ENCODE measurements at places on chromosomes 3 and 15.

DNA sequence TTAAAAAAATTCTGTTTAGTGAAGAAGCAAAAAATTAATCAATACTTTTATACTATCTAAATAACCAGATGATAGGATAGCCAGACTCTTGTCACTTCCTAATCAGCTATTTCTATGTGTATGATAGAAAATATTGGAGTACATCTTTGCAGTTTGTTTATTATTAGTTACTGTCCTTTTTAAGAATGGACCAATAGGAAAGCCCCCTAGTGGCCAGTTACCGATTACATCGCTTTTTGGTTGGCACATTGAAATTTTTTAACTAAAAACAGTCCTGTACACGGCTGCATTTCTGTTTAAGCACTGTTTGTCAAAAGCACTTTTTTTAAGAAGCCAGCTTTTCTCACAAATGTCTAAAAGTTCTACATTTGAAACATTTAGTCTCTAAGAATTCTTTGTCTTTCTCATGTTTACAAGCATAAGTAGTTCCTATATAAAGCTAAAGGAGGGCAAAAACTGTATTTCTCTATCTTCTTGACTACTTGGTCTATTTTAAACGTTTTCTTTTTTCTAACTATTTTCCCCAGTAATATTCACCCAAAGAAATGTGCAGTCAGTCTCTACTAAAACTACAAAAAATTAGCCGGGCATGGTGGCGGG is 253.2 kb upstream of the LRTM1 start:
- no peak for DNase-seq

- DNase-seq: no peak
These were observed 33.0 kb upstream of the ARL14 start for GRCh38 chr3:160643994-160644393.

DNA sequence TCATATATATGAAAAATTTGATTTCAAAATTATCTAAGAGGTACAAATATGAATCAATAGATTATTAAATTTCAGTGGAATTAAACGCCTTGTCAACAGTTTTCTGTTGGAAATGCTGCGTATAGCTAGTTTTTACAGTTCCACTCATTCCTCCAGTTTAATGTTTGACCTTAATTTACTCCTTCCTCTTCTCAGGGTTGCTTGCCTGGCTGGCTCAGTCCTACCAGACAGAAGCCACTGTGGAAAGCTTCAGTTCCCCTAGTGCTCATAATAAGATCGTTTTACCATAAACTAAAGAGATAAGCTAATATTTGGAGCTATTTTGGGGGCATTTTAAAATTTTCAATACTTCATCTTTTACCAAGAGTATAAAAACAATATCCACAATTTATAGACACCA is 22.8 kb downstream of the EMC7 start:
- no peak for DNase-seq

- DNase-seq: no peak
These were observed 891 bp upstream of the TOP2B start for GRCh38 chr3:25665315-25666280.

- DNase-seq: no peak
These were observed at the start of gene UNC13C for GRCh38 chr15:53978253-53978906. UNC13C (plus strand) TSS chr15:53978441; CDS start chr15:54012904, 34,463 bp downstream.

- DNase-seq: no peak
These were observed 84.4 kb downstream of the GPR156 start for GRCh38 chr3:120200493-120201235.

- no peak for DNase-seq
These were observed 181.6 kb downstream of the MEGF11 start for GRCh38 chr15:66071921-66072295.

DNA sequence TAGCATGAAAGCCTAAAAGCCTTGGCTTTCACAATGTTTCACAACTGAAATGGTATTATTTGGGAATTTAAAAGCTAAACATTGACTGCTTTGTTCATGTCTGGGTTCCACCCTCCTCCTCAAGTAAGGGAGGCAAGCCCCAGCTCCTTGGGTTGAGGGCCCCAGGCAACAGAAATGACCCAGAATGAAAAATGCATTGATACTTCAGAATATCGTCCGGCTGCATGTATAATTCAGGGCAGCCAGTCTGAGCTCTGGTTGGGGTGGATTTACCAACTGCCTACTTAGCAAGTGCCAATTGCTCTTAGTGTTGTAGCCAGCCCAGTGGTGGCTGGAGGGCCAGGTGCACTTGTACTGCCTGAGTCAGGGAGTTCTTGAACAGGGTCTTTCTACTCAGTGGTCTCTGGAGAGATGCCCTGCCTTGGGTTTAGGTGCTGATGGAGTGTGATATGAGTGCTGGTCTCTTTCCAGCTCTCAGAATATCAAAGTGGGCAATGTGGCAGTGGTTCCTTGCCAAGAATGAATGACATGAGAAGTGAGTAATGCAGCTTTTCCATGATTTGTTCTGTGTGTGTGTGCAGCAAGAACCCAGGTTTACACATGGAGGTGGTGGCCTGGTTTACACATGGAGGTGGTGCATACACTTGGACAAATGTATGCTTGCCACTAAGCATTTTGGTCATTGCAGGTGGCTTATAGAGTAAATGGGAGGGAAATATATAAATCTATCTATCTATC is 40.9 kb upstream of the ADAMTSL3 start:
- no peak for DNase-seq

DNA sequence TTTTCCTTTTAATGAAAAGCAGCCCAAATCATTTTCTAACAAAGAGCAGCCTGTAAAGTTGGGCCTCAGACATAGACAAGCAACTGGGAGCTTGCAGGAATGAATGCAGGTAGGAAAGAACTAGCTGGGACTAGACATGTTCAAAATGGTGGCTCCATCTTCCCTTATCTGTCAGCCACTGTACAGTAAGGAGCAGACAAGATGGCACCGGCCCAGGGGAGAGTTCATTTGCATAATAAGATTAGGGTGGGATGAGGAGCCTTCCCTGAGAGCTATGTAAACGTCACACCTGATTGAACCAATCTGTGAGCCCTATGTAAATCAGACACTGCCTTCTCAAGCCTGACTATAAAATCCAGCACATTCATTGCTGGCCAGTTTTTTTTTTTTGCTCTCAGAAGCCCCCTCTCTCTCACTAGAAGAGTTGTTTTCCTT is 59.7 kb upstream of the GK5 start:
- DNase-seq: no peak

DNA sequence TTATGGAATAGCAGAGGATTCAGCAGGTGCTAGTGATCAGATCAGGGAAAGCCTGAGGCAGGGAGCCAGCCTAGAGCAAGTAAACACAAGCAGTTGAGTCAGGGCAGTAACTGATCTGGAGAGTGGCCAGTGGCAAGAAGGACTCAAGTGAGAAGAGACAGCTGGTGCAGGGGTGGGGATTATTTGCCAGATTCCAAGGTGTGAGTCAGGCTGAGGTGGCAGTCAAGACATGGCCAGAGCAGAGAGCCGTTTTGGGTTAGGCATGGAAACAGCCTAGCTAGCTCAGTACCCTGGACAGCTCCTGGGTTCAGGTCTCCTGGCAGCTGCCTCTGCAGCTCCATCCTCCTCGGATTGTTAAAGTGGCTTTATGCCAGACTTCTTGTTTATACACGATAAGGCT is 281.9 kb upstream of the ONECUT1 start:
- no peak for DNase-seq

DNA sequence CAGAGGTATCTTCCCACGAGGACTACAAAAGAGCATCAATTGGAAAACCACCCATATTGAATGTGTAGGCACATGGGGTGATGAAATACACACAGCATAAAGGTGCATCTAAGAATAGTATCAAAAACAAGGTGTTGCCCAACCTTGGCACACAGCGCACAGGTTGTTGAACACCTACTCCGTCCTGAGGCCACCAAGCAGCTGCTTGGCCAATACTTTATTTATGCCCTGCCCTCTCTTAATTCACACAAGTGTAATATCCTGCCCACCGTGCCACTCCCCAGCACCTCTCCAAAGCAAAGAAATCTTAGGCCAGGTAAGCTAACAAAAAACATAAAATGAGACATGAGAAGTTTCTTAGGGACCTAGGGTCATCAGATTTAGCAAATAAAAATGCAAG is 31.2 kb downstream of the WWTR1 start:
- DNase-seq: no peak

DNA sequence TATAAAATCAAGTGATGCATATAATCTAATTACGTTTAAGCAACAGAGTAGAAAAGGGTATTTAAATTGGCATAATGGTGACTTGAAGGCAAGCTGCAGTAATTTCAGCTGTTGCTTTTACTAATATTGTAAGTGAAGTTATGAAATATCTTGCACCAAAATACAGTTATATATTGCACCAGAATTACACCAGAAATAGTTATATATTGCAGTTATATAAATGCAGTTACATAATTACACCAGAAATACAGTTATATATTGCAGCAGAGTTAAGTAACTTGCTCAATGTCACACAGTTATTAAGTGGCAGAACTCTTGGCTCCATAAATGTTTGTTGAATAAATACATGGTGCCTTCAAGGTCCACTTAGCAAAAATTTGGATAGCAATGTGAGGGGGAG is 51.4 kb downstream of the PCOLCE2 start:
- no peak for DNase-seq

- no peak for DNase-seq
These were observed 96.8 kb downstream of the BBX start for GRCh38 chr3:107619549-107619948.

DNA sequence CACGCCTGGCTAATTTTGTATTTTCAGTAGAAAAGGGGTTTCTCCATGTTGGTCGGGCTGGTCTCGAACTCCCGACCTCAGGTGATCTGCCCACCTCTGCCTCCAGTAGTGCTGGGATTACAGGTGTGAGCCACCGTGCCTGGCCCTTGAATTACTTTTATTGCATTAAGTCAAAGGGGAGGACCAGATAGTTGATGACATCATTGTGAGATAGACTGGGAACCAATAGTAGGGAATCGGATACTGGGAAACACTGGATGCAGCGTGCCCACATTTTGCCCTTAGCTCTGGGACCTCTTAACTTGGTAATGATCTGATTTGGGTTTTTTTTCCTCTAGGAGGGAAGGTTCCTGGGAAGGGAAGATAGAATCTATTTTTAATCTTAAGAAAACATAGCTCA is 19.2 kb downstream of the DAG1 start:
- DNase-seq: no peak

DNA sequence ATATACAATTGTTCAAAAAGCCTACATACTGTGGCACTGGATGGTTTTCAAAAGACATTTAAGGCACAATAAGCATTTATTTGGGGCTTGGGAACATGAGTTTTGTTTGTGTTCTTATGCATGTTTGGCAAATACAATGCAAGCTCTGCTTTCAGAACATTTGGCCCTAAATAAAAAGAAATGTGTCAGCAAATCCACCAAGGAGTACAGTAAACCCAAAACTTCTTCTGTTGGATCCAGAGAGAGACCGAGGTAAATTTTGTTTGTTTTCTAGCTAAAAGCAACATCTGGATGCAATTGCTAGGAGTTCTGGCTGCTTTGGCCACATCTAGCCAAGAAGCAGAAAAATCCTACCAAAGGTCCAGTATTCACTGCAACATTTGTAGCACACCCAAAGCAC is 168.8 kb downstream of the DCLK3 start:
- DNase-seq: no peak

GRCh38 chr3:142817897-142818296 is 71.0 kb downstream of the PCOLCE2 start:
- DNase-seq: no peak

- DNase-seq: no peak
These were observed 53.1 kb upstream of the XCR1 start for GRCh38 chr3:46080124-46080968.

DNA sequence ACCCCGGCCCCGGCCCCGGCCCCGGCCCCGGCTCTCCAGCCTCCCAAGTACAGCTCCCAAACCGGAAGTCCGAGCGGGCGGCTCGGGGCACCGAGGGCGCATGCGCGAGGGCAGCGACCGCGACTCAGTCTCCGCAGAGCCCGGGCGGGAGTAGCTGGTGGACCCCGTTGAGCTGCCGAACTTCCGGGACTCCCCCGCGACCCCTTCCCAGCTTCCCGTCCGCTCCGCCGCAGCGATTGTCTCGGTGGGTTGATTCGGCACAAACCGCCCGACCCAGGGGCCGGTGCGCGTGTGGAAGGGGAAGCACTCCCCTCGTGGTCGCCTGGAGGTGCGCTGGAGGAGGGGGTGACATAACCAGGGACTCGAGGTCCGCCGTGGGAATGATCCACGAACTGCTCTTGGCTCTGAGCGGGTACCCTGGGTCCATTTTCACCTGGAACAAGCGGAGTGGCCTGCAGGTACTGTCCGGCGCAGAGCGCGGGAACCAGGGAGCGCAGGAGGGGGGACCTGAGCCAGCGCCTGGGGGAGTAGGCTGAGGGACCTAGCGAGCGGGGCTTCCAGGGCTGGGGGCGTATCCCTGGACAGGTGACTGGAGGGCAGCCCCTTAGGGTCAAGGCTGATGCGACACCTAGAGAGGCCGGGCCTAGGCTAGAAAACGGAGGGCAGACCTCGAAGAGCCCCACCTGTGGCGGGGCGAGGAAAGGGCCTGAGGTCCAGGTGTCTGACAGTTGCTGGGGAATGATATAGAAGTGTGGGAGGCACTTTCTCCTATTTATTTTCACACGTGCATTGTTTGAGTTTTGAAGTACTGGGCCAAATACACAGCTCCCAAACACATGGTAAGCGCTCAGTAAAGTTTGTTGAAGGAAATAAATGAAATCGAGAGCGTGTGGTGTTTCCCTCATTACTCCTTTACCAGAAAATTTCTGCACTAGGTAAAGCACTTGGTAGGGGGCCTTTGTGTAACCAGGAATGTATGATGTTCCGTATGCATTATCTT is at the start of the genes TUBGCP4 and ZSCAN29:
TUBGCP4 (plus strand) TSS at position 127 of the 1,000 bp plus-strand sequence; CDS start at position 381, 254 bp downstream.
ZSCAN29 (minus strand) TSS at position 69 of the 1,000 bp plus-strand sequence. CDS start 1,130 bp downstream, outside the sequence.
- peak; percentile 64 for DNase-seq

DNA sequence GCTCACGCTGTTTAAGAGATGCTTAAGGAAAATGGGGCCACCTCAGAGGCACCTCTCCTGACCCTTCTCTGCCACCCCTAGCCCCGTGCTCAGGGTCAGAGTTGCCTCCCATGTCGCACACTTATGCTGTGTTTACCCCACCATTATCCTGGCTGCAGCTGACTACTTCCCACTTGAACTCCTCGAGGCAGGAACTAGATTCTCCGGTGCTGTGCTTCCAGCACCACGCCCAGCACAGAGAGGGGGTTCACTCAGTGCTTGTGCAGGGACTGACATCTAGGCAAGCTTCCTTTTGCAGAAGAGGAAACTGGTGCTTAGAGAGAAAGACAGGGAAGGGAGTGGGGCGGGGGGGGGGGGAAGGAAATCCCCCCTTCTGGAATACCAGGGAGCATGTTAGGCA is 340.1 kb downstream of the RORA start:
- no peak for DNase-seq

- DNase-seq: no peak
These were observed 10.6 kb downstream of the SPRED1 start for GRCh38 chr15:38263251-38263650.

DNA sequence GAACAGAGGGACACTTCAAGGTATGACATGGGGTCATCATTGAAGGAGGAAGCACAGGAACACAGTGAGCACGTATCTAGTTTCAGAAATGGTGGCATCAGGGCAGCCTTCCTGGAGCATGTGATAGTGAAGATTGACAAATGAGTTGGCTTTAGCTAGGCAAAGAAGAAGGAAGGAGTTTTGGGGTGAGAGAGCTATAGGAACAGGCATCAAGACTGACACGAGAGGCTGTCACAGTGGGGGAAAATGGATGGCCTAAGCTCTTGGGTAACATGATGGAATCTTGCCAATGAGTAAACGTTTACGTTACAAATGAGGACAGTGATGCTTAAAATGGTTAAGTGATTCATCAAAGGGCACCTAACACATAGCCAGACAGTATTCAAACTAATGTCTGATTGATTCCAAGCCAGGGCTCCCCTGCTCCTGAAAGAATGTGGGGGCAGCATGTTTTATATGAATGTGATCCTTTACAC is 23.1 kb upstream of the GPR171 start:
- no peak for DNase-seq
